ENCODE measurements at places on chromosomes 6 and 20. TPM values are rescaled to one million over a fixed set of nuclear protein-coding genes. Genes with fewer than 3 reads are reported as not detected.

Gene DYNLT2
- polyA plus RNA-seq, result 9.6 TPM

Gene CCN6
- 2.5 TPM for polyA plus RNA-seq

Gene NFATC2
- 2.3 TPM for polyA plus RNA-seq

Gene C6orf52
- polyA plus RNA-seq, result 2.8 TPM

Gene RIPOR2
- polyA plus RNA-seq, result 8.4 TPM

Gene COL9A3
- 27.3 TPM for polyA plus RNA-seq

DNA sequence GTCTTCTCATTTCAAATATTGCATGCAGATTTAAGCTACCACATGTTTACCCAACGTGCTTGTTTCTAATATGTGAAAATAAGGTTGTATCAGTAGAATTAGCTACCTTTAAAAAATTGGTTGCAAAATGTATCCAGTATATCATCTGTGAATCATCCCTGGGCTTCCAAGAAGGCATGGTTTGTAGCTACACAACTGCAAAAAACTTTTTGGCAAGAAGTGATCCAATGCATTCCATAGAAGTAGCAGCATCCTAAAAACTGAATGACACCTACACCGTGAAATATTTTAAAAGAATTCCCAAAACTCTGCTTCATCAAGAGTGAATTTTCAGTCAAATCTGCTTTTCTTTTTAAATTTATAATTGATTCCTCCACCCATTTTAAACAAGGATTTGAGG is 89.1 kb downstream of the AIG1 start:
- DNase-seq, result no peak

DNA sequence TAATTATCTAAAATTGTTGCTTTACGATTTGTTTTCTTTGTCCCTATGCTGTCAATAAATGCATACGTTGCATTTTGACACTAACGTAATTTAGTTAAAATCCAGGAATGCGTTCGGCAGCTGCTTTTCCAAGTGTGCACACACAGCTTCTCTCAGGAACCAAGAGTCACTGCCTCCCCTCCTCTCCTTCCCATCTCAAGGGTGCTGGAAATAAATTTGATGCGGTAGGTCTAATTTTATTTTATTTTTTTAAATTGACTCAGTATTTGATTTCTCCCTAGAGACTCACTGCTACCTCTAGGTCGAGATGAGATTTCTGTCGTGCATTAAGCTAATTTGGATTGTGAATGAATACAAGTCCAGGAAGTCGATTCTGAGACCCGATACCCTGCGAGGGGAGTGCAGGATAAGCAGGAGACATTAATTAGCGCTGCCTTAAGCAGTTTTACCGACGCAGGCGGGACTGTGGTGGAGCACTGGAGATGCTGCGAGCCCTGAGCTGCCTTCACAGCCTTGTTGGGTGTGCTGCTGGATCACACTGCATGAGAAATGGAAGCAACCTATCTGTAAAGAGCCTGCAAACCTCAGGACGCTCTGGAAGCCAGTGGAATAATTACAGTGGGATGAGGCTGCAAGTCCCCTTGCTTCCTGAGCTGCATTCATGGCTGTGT is 381.2 kb downstream of the C6orf118 start:
- no peak for DNase-seq

- DNase-seq, result no peak
These were observed 93.2 kb upstream of the ZNF184 start for GRCh38 chr6:27565839-27566779.

DNA sequence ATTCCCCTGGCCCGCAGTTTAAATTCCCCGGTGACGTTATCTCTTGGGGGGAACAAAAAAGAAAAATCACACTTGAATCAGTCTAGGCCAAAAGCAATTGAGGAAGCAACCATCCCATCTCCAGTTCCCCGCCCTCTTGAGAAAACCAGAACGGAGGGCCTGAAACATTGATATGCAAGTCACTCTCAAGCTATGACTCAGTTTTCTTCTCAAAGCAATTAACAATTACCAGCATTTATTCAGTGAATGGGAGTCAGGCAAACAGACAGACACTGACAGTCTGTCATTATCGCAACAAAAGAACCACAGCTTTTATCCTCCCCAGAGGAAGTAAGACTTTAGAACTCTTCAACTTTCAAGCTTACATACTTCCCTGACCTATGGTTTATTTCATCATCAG is 100.9 kb downstream of the OPRM1 start:
- DNase-seq, result no peak

DNA sequence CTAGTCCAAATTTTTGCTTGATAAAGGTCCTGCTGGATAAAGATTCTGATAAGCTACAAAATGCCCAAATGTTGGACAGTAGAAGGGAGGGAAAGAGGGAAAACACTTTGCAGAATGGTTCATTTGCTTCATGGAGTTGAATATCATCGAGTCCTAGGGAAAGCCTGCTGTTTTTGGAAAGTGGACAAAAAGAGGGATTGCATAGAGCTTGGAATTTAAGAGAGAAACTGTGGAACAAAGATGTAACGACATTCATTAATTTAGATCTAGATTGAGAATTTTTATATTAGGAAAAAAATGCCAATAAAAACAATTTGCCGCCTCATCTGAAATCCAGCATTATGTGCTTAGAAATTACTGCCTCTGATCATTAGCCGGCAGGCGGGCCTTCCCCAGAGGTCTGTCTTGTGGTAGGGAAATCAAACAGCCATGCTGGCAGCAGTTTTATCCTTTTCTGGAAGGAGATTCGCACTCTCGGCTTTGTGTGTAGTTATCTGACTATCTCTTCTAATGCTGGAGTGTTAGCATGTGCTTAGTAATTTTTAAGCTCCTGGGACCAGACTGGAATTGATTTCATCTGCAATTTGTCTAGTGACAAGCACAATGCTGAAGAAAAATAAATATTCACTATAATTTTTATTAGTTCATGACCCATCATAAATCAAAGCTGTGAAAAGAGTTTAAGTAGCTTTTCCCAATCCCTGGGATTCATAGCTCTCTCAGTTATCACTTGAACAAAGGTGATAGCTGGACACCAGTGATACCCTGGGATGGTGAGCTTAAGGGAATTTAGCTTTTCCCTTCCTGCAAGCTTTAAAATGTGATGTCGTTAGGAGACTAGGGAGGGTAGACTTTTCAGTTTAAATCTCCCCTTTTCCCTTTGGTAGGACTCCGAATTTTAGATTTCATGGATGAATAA is 329.5 kb downstream of the PRL start:
- DNase-seq, result no peak

DNA sequence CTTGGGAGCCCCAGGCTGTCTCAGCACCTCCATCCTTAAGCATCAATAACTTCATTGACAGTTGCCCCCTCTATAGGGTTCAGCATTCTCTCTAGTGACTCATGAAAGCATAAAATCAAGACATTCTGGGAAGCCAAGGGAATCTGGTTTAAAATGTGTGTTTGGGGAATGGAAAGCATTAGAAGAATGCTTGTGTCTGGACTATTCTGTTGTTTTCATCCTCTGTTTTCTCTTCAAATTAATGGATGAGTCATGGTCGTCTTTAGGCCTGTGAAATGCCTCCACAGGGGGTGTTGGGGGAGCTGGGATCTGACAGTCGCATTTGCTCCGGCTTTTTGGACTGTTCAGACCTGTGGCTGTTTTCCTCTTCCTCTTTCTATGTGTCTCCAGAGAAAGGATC is 279.7 kb downstream of the CDC5L start:
- no peak for DNase-seq

DNA sequence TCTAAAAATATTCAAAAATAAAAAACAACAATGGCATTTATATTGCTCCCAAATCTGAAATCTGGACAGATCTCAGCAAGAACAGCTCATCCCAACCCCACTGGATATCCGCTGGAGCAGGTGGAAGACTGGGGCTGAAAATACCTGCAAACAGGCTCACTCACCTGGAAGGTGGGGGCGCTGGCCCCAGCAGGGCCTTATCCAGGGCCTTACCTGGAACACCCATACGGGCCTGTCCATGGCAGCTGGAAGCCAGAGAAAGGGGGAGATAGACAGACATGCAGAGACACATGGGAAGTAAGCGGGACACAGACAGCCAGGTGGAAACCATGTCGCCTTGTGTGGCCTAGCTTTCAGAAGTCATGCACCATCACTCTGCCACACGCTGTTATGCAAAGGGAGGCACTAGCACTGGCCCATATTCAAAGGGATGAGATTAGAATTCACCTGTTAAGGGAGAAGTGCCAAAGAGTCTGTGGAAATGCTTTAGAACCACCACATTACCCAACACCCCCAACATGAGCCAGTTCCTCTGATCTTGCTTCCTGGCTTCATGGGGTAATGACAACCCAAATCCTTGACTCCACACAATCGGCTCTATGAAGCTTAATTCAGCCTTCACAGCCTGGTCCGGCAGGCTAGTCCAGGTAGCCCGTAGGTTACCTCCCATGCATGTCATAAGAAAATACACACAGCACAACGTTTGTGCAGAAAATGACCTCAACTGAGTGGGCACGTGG is 99.0 kb upstream of the CDYL start:
- DNase-seq, result no peak

- DNase-seq, result no peak
These were observed 71.8 kb upstream of the NNAT start for GRCh38 chr20:37449276-37449675.

- no peak for DNase-seq
These were observed 52.3 kb downstream of the UQCC1 start for GRCh38 chr20:35359335-35359950.

GRCh38 chr6:106750142-106750918 is 121.0 kb downstream of the QRSL1 start:
- DNase-seq, result no peak

All from renal cortex interstitium (tissue), 15 donors.